ENCODE measurements at places on chromosomes 2 and 18.
A peak's percentile ranks its signal among the peaks of the same experiment; 100 is the strongest.

GRCh38 chr18:69843015-69843414, 104.7 kb downstream of the CD226 start:
- DNase-seq = no peak

DNA sequence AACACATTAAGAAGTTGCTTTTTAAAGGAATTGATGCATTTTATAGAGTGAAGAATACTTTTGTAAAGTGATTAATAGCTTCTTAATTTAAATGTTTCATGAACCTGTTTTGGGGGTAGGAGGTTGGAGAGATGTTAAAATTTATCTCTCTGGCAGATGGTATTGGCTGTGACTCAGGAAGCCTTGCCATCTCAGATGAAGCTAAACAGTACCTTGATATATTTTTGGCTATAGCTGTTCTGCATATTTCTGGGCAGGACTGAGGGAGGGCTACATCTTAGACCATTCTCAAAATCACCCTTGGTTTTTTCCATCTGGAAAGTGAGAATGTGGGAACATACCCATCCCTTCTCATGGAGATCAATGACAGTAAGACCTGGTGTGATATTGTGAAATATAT, 13.4 kb downstream of the CAPN14 start:
- DNase-seq = no peak

GRCh38 chr2:42722320-42723190, 41.4 kb downstream of the OXER1 start:
- DNase-seq = peak; percentile 84

GRCh38 chr2:36300697-36301096, 54.9 kb upstream of the CRIM1 start:
- DNase-seq = no peak

- DNase-seq = peak; percentile 12
These were observed 3.0 kb downstream of the CNNM4 start for GRCh38 chr2:96763511-96764252.

DNA sequence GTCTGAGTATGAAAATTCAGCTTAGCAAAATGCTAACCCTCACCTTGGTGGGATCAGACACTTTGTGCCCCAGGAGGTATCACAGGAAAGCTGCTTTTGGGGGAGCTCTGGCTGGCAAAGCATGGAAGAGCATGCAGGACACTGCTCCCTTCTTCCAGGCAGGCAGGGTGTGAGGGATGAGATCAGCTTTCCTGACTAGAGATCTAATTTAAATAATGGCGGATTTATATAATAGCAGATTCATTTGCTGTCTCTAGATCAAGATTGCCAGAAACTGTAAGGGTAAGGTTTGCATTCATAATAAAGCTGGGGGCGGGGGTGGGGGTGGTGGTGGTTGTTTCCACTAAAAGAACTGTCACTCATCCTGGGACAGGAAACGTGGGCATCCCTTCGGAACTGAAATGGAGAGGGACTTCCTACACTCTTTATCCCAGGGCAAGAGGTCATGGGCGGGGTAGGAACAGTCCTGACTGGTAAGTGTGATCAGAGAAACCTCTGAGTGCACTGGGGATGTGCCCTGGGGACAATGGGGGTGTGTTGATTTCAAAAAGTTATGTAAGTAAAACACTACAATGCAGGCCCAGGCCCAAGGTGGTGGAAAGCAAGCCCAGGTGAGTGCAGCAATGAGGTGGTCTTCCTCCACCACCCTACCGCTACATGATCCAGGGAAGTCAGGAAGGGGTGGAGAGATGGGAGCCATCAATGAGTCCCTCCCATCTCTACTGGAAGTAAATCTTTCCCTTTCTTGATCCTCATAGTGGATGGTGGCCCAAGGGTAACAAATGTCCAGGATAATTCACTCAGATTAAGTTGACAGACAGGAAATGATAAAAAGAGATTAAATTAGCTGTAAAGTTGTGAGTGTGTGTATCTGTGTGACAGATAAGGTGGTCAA, 171.4 kb upstream of the SERPINE2 start:
- DNase-seq = no peak

- DNase-seq = no peak
These were observed 233.7 kb downstream of the METTL4 start for GRCh38 chr18:2337552-2338141.

GRCh38 chr18:1015777-1016176, 111.1 kb downstream of the ADCYAP1 start:
- no peak for DNase-seq

- no peak for DNase-seq
These were observed 801.3 kb upstream of the ID2 start for GRCh38 chr2:7880566-7880965.

DNA sequence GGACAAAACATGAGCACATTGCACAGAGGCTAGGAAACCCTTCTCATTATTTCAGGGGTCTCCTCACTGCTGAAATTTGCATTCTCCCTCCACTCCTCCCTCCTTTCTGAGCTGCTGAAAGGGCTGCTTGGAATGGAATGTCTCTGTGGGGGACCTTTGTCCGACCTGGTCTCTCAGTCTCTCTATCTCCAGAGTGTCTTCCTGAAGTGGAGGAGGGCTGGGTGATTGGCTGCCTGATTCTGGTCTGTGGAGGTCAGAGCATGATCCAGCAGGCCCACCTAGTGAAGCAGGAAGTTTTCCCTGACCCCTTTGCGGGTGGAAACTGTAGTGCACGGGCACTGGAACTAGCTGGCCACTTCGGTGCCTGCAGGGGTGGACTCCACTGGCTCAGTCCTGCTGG, 560.5 kb upstream of the HS6ST1 start:
- no peak for DNase-seq

DNA sequence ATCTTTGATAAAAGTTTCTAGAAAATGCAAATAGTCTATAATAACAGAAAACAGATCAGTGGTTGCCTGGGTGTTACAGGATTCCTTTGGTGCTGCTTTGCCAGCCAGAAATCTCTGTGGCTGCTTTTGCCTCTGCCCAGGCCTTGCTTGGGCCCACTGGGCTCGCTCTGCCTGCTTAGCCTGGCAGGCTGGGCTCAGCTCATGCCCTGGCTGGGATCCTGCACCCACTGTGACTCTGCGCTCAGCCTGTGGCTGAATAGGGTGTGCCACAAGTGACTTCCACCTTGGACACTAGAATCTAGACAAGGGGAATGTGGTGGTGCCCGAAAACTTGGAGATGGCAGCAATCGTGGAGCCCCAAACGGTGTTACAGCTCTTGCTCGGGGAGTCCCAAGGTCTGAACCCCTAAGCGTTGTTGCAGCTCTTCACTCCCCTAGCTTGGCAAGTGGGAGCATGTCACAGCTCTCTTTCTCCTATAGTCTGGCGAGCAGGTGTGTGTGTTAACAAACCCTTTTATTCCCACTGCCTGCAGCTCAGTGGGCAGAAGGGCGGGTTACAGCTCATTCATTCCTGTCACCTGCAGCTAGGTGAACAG, 50.9 kb downstream of the FBXO48 start:
- no peak for DNase-seq

GRCh38 chr2:10002109-10002508, 41.2 kb upstream of the KLF11 start:
- DNase-seq = no peak

- DNase-seq = no peak
These were observed 257.3 kb downstream of the AGPS start for GRCh38 chr2:177649568-177650518.

GRCh38 chr2:39234754-39235153, 9.0 kb downstream of the CDKL4 start:
- DNase-seq = no peak

DNA sequence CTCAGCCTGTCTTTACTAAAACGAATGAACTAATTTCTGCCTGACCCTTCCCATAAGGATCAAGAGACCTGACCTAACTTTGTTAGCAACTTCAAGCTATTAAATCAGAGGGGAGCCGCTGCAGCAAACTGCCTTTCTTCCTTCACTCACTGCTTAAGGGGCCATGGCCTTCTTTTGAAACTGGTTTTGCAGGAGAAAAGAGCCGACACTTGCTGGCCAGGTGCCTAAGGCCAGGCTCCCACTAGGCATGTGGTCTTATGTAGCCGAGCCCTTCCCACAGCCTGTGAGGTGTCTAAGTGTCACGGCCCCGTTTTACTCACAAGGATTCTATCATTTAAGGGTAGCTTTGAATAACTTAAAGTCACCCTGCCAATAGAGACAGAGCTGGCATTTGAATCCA, 130.8 kb downstream of the ZNF236 start:
- DNase-seq = no peak

- DNase-seq = no peak
These were observed 172.9 kb upstream of the SETBP1 start for GRCh38 chr18:44507729-44508325.

GRCh38 chr2:240339411-240340360, 95.8 kb upstream of the GPC1 start:
- DNase-seq = no peak

- no peak for DNase-seq
These were observed 515.2 kb downstream of the ZEB2 start for GRCh38 chr2:144004742-144005141.

GRCh38 chr2:122530814-122531213, 775.4 kb downstream of the TSN start:
- no peak for DNase-seq

DNA sequence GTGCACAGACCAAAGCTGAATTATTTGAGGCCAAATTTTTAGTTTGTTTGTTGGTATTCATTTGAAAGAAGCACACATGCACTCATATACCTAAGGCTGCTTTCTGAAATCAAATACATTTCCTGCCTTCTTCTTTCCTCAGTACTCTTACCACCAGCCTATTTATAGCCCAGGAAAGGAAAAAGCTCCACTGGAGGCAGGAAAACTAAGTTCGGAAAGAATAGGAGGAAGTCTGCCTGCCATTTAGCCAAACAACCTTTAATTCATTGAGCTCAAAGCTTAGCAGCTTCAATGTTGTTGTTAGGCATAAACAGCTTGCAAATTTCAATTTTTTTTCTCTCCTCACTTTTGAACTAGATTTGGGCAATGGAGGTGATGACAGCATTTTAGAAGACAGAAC, 40.4 kb upstream of the RASGRP3 start:
- no peak for DNase-seq

DNA sequence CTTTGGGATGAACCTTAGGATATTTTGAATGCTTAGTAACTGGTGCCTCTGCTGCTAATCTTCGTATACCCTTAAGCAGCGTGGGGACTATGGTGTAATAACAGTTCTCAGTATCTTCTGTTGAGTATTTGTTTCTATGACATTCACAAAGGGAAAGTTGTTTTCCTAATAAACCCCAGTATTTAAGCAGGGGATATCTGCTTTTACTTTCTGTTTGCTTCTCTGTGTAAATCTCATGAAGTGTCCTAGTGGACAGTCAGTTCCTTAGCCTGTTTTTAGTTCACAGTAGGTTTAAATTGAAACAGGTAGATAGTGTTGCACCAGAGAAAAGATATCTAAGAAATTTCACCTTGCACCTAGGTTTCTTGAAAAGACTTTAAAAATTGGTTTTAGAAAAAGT, 14.9 kb downstream of the KIAA1328 start:
- no peak for DNase-seq

DNA sequence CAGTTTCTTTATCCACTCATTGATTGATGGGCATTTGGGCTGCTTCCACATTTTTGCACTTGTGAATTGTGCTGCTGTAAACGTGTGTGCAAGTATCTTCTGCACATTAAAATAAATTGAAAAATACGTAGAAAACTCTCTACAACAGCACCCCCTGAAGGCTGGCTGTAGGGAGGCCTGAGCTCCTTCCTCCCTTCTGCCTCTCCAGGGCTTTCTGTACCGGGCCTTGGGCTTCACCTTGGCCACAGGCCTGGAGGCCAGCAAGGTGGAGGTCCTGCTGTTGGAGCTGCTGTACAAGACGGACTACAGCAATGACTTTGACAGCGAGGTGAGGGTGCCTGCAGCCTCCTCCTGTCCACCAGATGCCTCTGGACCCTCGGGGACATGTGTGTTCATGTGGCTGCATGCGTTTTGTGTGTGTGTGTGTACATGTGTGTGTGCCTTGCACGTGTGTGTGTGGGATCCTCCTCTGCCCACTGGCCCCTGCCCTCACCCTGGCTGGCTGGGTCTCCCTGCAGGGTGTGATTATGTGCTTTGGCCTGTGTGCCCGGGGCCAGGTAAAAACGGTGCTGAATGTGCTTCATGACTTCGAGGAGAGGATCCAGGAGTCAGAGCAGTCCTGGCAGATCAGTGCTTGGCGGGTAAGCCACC, 29.2 kb downstream of the MROH2A start:
- no peak for DNase-seq

- no peak for DNase-seq
These were observed 237.6 kb downstream of the PRKCE start for GRCh38 chr2:45889053-45889452.

Measured in HFFc6 (cell line).